ENCODE measurements at places on chromosomes 6 and 20.

- DNase-seq = no peak
Observed at GRCh38 chr6:124324237-124324636, 520.6 kb downstream of the NKAIN2 start.

- DNase-seq = no peak
Observed at GRCh38 chr6:104118274-104118673, 741.4 kb downstream of the HACE1 start.

DNA sequence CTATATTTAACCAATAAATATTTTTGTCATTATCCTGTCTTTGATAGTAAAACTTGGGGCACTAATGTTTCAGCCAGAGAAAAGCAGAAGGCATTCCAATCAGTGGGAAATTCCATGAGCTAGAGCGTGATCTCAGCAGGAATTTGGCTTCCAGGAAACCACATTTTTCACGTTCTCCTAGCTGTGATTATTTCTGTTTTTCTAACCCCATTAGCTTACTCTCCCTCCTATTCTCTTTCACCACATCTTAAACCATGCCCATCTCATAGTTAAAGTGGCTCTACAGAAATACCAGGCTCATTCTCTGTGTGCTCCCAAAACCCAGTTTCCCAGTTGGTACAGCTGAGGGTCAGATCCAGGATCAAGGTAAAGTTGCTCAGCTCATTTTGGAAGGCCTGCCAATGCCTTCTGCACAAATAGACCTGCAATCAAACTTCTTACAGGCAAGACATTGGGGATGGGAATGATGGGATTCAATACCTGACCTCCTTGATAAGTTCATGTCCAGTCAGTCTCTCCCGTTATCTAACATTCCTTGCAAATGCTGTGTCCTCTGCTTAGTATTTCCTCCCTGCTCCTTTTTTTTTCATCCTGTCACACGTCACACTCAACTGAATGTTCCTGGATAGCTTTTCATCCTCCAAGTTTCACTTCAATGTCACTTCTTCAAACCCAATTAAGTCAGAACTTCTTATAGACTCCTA lies 33.1 kb upstream of the TMEM30A start:
- DNase-seq = no peak

DNA sequence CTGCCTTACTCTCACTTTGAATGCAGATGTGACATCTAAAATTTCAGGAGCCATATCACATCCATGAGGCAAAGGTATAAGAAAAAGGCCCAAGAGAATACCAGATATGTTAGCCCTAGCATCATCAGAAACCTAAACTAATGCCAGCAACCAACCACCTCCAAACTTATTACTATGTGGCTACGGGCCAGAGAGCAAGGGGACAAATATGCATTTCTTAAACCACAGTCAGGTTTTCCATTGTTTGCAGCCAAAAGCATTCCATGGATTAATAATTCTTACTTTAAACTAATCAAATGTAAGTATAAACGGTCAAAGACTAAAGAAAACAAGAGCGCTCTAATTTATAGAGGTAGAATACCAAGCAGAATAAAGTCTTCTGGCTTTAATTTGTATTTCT lies 84.7 kb downstream of the TASP1 start:
- no peak for DNase-seq

DNA sequence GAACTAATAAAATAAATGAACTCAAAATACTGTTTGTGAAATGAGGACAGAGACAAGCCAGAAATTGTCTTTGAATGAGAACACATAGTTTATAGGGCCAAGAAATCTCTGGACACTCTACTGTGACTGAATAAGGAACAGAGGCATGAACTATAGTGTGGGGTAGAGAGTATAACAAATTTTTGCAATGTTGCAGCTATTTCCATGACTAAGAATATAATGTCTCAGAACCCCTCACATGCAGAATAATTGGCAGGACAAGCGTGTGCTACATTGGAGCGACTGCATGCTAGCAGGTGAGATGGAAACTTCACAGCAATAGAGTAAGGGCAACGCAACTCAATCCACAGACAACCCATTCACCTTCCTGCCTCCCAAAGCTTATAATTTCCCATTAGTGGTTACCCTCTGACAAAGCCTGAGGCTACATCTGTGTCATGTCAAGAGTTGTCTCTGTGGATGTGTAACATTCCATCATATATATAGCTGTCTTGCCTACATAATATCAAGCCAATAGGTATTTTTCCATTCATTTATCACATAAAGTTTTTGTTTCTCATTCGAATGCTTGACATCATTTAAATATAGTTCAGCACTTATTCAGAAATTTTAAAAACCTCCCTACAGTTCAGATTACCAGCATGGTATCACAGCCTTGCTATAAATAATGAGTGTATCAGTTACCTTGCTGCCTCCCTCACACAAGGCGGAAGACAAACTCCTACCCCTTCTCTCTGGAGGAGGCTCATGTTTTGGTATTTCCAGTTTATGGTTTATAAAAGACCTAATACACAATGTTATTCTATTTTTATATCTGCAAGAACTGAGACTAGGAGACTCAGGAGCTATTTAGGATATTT lies 47.9 kb upstream of the ECHDC1 start:
- DNase-seq = no peak

DNA sequence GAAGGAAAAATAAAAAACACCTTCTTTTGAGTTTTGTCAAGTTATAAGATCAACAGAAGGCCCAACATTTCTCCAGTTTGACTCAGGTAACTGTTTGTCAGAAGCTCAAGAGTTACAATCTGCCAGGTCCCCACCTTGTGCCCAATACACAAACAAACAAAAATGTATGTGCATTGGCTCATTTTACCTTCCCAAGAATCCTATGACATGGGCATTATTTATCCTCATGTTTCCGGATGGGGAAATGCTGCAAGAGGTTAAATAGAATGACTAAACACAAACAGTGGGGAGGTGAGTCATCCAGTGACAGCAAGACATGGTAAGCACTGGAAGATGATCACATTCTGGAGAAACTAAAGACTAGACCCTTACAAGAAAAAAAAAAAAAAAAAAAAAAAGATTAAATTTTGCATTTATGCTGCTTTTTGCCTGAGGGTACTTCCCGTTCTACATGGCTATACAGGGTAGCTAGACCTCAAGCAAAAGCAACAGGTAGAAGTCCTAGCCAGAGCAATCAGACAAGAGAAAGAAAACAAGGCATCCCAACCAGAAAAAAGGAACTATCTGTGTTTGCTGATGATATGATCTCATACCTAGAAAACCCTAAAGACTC lies 23.6 kb upstream of the ANKRD60 start:
- DNase-seq = no peak

GRCh38 chr20:59820204-59821041 lies 113.0 kb downstream of the SYCP2 start:
- no peak for DNase-seq

GRCh38 chr6:115544765-115545671 lies 515.7 kb downstream of the FRK start:
- DNase-seq = no peak

- DNase-seq = no peak
Observed at GRCh38 chr6:170117111-170117972, 173.5 kb downstream of the DLL1 start.

GRCh38 chr6:106549521-106549920 lies 79.8 kb downstream of the RTN4IP1 start:
- DNase-seq = no peak

DNA sequence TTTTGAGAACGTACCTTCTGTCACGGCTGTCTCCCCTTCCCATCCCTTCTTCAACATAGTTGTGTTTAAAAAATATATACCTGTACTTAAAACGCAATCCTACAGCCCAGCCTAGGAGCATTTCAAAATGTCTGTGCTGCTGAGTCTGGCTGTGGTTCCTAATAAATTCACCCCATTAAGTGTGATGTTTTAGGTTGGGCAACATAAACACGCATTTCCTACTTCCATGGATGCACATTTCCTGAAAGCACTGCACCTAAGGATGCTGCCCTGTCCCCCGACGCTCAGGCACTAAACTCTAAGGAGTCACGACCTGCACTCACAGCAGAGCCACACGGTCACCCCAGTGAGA lies 1.2 kb downstream of the REV3L start:
- DNase-seq = no peak

DNA sequence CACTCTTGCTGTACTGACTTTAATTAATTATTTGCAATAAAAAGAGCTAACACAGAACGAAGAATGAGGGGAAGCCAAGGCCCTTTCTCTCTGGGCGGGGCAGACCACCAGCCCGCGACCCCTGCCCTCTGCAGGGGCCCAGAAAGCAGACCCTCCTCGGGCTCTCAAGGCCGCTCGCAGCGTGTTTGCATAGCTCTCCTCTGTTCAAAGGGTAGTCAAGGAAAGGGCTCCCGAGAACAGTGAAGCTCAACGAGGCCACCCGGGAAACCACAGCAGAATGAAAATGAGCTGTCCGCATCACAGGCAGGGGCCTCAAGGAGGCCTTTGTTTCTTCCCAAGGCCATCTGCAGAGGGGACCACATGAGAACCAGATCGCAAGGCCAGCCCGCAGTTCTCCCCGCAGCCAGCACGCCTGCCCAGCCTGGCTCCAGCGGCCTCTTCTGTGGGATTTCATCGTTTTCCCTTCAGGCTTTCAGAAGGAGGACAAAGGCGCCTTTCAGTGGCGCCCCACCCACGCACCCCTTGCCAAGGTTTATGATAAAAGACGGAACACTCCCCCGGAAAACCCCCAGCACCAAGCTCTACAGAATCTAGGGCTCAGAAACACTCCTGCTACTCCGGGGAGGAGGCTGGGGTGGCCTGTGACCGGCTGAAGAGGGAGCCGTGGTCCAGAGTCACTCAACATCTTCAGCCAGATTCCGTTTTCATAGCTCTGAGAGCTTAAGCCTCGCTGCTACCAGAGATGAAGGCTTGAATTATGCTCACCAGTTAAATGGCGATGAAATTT lies 25.3 kb downstream of the ACSS1 start:
- DNase-seq = no peak

GRCh38 chr6:148288541-148288940 lies 54.1 kb upstream of the SASH1 start:
- no peak for DNase-seq

DNA sequence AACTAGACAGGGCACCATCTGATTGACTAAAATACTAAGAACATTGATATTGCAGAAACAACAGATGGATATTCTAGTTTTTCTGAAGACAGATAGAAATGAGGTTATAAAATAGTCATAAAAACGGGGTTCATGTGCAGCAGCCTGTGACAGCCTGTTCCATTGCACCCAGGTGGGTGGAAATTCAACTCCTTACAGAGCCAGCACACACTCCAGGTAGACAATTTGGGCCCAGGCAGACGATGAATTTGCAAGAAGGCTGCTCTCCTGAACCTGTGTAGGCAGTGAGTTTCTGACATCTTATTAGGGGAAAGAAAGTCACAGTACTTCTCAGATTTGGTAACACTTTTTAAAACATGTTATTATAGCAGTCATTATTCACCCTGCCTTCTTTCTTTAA lies 414.1 kb downstream of the PHF3 start:
- no peak for DNase-seq

GRCh38 chr6:29011276-29011734 lies 6.2 kb upstream of the ZNF311 start:
- peak; percentile 48 for DNase-seq

- no peak for DNase-seq
Observed at GRCh38 chr20:22572023-22572422, 12.3 kb downstream of the FOXA2 start.

- DNase-seq = no peak
Observed at GRCh38 chr20:45061244-45061643, 39.7 kb downstream of the KCNS1 start.

DNA sequence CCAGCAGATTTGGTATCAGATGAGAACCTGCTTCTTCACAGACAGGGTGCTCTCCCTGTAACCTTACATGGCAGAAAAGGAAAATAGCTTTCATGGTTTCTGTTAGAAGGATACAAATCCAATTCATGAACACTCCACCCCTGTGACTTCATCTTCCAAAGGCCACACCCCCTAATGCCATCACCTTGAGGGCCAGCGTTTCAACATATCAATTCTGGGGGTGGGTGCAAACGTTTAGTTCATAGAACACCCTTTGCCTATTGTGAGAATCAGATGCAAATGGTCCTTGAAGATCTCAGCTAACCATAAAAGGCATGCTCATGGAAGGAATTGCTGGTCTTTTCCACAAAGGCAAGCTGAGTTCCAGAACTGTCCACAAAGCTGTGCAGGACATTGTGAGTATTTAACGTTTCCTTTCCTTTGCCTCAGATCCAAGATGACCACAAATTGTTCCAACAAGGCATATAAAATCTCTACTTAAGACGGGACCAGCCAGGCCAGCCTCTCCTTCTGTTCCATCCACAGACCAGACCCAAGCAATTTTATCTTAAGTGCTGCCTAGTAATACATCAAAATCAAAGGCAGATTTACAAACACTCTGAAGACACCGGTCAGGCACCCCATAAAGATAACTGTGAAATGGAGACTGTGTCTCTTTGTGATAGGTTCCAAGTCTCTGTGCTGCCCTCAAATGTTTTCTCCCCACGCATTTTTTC lies 34.7 kb upstream of the SSTR4 start:
- no peak for DNase-seq

DNA sequence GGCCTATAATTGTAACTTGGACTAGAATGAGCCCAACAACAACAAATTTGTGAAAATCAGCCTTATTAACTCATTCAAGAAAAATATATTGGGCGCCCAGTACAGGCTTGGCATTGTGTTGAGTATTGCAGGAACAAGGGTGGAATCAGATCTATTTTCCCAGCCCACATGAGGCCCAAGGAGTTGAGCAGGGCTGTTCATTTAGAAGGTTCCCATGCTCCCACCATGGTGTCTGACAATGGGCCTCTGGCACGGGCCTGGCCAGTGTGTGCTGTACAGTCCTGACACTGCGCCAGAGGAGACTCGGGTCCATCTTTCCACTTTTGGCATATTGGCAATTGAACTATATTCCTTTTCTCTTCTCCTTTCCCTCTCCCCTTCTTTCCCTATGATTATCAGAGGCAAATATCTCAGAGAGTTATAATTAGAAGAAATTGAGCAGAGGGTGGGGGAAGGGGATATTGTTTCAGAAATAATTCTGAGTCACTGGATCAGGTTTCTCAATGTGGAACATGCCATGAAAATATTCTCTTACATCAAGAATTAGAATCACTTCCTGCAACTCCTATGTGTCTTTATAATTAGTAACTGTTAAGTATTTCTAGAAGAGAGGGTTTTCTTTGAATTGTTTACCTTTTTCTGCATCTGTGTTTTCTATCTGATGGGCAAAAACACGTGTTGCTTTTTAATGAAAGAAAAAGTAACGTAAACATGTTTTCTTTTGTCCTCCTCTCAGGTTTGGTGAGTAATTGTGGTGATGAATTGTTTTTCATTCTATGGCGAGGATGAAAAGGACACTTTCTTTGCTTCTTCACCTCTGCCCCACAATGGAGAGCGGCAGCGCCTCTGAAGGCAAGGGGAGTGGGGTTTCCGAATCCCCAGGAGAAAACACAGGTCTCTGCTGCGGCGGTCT lies 209.4 kb downstream of the FOXA2 start:
- DNase-seq = no peak

GRCh38 chr6:168527451-168528210 lies 86.6 kb downstream of the SMOC2 start:
- DNase-seq = no peak

GRCh38 chr6:14423955-14424354 lies 306.4 kb downstream of the CD83 start:
- DNase-seq = no peak

- DNase-seq = no peak
Observed at GRCh38 chr6:38522322-38522721, 117.4 kb downstream of the BTBD9 start.

GRCh38 chr20:17676942-17677341 lies 5.1 kb downstream of the RRBP1 start:
- DNase-seq = no peak

- DNase-seq = no peak
Observed at GRCh38 chr6:1025821-1026220, 286.1 kb upstream of the FOXQ1 start.

GRCh38 chr6:166251211-166251610 lies 57.0 kb downstream of the PRR18 start:
- DNase-seq = no peak
